HuH-7 (cell line): ENCODE measurements at places on chromosomes 4 and X.

- no peak for DNase-seq
Observed at GRCh38 chr4:108611365-108611764, 9.0 kb upstream of the RPL34 start.

DNA sequence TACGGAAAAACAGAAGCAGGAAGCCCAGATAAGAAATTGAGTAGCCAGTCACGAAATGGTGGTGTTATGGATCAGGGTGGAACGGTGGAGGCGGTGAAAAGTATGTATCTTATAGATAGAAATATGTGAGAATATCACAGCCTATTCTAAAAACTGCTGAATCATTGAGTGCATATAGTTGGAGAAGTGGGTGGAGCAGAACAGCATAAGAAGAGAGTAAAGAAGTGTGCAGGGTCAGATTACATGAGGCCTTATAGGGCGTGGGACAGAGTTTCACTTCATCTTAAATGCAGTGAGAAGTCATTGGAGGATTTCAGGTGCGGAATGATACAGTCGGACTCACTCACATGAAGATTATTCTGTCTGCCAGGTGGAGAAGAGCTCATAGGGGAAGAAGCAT, 293.1 kb downstream of the TRIML1 start:
- no peak for DNase-seq

- no peak for DNase-seq
Observed at GRCh38 chr4:80798082-80798481, 232.4 kb upstream of the BMP3 start.

DNA sequence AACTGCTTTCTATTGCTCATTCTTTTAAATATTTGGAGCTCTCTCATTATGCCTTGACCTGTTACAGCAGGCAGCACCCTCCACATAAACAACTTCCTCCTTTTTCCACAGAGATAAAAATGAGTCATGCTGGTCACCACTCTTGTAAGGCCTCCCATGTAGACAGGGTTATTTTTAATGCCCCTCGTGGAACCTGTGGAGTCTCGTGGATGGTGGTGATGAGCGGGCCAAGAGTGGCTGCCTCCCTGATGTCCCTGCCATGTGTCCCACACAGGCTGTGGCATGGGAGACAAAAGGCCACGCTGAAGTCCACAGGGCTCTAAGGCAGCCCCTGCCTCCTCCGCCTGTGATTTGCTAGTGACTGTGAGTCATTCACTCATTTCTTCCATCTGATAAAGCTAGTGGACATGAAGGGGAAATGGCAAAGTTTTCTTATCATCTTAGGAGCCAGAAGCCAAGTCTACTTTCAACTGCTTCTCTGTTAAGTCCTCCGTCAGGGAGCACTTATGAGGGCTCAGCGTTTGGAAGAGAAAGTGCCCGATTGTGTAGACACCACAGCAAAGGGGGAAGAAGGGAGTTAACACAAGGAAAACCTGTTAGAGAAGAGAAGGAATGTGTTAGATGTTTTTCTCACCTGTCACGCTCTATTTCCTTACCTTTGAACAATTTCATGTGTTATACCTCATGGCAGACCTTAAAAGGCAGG, 121.6 kb upstream of the FAT1 start:
- no peak for DNase-seq
